Type B pancreatic cell (in vitro differentiated cells): ENCODE measurements at places on chromosomes 12 and 14. TPM values are rescaled to one million over a fixed set of nuclear protein-coding genes. Genes with fewer than 3 reads are reported as not detected.

Gene PAX9
- 5.6 and 6.3 TPM in 2 replicates for total RNA-seq

Gene SERPINA9
- not detected in 2 replicates for total RNA-seq

Gene NR4A1
- 11.4 and 81.9 TPM in 2 replicates for total RNA-seq

Gene SDSL
- total RNA-seq = 4.5 and 5.3 TPM in 2 replicates

Gene CYP46A1
- total RNA-seq = 0.98 and 4.7 TPM in 2 replicates

Gene MMP14
- total RNA-seq = 115 and 137 TPM in 2 replicates

Gene PIWIL1
- total RNA-seq = not detected in 2 replicates

Gene SPX
- 0.71 and 0.87 TPM in 2 replicates for total RNA-seq

Gene KRT81
- 0.31 TPM in 2 replicates for total RNA-seq

Gene B3GNT4
- 0.53 and 0.86 TPM in 2 replicates for total RNA-seq

Gene SLC38A4
- 11.8 and 14.4 TPM in 2 replicates for total RNA-seq

Gene CALCOCO1
- 66.2 and 86.7 TPM in 2 replicates for total RNA-seq

Gene RTL1
- 1.5 and 5.4 TPM in 2 replicates for total RNA-seq

Gene REC8
- 84.2 and 221 TPM in 2 replicates for total RNA-seq

Gene BDKRB2
- total RNA-seq = 2.1 and 3.6 TPM in 2 replicates

Gene SLC35F4
- total RNA-seq = 1.1 and 2.1 TPM in 2 replicates
